Fibroblast of pulmonary artery (primary cell): ENCODE measurements at places on chromosomes 13 and 19.

- DNase-seq, result no peak
Measured at GRCh38 chr13:109963960-109964563, 177.7 kb upstream of the IRS2 start.

DNA sequence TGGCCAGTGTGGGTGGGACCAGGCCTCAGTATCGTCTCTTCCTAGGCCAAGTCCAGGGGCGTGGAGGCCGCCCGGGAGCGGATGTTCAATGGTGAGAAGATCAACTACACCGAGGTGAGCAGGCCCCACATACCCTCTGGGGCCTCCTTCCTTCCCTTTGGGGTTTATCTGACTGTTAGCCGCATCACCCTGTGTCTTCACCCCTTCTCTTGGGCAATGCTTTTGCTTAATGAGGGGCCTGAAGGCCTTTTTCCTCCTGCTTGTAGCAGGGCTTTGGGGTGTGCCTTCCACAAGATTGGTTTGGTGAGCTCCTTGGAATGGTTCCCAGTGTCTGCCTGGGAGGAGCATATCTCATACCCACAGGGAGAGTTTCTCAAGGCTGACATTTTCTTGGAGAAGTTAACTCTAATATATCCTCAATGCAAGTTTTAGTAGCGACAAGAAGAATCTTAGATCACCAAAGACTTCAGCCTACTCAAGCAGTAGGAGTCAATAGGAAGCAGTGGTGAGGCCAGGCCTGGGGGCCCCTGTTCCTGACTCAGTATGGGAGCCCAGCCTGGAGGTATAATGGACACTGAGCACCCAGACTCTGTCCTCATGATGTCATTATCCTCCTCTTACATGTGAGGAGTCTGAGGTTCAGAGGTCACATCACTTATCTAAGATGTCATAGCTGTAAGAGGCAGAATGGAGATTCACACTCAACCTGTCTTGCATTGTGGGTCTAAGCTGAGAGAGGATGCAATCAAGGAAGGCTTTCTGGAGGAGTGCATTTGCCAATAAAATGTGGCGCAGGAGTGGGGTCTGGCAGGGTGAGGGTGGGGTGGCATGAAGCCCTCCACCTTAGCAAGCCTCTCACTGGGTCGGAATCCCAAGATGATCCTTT is 2.0 kb downstream of the GPI start:
- peak; percentile 84 for DNase-seq

- DNase-seq, result no peak
Measured at GRCh38 chr13:31903111-31903815, 128.3 kb upstream of the FRY start.

GRCh38 chr13:80901111-80901510 is 560.2 kb upstream of the SPRY2 start:
- peak; percentile 80 for DNase-seq

DNA sequence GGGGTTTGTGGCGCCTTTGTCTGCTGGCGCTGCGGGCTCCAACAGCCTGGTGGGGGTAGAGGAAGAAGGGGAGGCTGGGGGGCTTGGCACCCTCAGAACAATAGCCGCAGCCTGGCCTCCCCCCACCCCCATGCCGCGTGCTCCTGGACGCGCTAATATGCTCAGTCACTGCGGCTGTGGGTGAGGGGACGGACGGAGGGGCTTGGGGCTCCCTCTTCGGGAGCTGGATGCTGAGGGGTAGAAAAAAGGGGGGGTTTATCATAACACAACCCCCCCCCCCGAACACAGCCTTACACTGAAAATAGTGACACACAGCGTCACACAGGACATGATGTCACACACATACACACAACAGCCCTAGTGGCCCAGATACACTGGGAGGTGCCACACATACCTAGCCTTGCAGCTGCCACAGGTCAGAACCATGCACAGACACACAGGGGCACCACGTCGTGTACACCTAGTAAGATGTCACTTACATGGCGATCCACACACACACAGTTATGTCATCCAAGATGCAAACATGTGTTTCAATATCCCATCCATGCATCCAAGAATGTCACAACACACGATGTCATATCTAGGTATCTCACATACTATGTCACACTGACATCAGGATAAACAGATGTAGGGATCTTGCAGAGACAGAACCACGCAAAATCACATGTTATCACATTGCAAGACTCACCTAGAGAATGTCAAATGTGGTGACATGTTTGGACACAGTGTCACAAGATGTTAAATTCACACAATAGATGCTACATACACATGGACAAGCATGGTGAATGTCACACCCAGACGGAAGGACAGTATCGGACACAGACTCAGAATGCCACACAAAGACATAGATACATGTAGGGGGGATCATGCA is 806 bp downstream of the MAST1 start:
- DNase-seq, result no peak

- DNase-seq, result no peak
Measured at GRCh38 chr13:98364647-98365046, 187.6 kb upstream of the RNF113B start.

- DNase-seq, result no peak
Measured at GRCh38 chr13:98467263-98467985, 109.5 kb downstream of the STK24 start.

DNA sequence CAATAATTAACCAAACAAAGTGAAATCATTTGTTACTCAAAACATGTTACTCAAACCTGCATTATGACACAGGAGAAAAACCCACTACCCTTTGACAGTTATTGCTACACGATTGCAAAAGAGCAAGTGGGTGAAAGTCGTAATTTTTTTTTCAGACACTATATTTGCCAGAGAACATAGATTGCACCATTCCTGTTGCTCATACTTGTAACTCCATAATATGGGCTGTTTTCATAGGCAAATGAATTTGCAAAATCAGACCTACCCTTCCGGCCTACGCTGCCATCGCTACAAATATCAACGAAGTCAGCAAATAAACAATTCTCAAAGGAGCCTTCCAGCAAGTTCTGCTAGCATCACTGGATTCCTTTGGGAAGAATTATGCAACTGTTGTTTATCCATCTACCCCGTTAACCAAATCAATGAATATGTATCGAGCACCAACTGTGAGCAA is 396.5 kb downstream of the IRS2 start:
- peak; percentile 30 for DNase-seq

DNA sequence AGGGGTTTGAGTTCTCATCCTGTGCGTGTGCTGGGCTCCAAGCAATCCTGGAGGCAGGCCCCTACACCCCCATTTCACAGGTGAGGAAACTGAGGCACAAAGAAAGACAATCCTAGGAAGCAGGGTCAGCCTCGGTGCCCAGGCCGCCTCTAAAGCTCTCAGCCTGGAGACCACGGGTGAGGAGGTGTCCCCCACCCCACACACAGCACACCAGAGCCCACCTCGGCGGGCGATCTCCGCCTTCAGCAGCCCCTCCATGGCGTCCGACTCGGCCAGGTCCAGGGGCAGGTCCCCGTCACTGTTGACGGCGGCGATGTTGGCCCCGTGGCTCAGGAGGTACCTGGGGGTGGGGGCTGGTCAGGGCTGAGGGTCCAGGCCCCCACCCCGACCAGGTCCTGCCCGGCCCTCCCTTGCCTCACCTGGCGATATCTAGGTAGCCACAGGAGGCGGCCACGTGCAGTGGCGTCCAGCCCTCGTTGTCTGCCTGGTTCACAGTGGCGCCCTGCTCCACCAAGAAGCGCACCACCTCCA is 5.1 kb downstream of the PPP1R12C start:
- DNase-seq, result no peak

- no peak for DNase-seq
Measured at GRCh38 chr13:113272701-113273181, 24.3 kb upstream of the LAMP1 start.

GRCh38 chr13:92864584-92865284 is 361.9 kb upstream of the GPC6 start:
- DNase-seq, result no peak

GRCh38 chr19:6529937-6530385 is 865 bp upstream of the TNFSF9 start:
- no peak for DNase-seq

DNA sequence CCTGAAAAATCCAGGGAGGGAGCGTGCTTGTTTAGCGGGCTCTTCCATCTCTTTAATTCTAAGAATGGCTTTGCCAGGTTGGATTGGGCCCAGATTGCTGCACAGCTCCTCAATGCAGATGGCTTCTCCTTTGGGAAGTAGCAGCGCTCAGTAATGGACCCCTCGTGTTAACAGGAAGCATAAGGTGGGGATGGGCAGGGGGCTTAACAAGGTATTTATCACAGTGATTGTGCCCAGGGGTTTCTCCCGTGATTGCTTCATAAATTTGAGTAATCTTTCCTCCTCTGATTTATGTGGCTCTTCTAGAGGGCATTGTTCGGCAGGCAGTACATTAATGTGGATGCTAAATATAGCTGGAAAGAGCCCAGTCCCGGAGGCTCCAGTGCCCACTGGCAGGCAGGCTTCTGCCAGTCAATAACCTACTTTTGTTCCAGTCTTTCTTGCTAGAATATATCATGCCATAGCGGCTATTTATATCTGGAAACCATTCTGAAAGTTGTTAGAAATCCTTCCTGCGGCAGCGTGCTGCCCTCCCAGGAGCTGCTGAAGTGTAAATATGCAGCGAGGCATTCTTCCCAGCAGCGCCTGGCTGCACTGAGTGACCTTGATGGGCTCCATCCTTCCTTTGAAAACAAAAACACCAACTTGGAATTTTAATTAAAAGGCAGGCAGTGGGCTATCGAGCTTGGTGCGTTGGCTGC is 65.0 kb downstream of the FGF9 start:
- no peak for DNase-seq

DNA sequence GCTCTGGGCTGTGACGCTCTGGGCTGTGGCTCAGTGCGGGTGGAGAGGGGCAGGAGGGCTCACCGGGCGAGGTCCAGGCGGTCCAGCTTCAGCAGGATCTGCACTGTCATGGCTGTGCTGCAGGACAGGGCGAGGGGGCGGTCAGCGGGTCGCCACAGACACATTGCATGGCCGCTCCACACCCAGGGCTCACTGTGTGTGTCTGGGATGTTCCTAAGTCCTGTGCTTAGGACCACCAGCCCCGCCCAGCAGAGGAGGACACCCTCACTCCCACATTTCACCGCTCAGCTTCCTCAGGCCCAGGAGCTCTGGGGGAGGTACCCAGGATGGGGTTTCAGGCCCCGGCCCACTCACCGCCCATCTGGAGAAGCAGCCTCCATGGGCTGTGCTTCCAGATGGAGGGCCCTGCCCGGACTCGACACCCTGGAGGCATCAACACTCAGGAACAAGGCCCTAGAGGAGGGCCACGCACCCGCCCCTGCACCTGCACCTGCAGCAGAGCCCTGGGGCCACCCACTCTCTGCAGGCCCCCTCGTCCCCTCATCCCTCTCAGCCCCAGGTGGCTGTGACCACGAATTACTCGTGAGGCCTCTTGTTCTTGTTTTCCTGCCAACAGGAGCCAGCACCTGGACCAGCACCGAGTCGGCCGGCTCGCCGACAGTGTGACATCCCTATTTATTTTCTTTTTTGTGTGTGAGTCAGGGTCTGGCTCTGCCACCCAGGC is 9.7 kb upstream of the CERS1 start:
- DNase-seq, result no peak

GRCh38 chr13:79531542-79532254 is 50.7 kb downstream of the NDFIP2 start:
- no peak for DNase-seq

GRCh38 chr19:34345947-34346351 is 19.0 kb upstream of the GPI start:
- DNase-seq, result peak; percentile 71

GRCh38 chr13:102208347-102208746 is 193.5 kb downstream of the FGF14 start:
- DNase-seq, result no peak

DNA sequence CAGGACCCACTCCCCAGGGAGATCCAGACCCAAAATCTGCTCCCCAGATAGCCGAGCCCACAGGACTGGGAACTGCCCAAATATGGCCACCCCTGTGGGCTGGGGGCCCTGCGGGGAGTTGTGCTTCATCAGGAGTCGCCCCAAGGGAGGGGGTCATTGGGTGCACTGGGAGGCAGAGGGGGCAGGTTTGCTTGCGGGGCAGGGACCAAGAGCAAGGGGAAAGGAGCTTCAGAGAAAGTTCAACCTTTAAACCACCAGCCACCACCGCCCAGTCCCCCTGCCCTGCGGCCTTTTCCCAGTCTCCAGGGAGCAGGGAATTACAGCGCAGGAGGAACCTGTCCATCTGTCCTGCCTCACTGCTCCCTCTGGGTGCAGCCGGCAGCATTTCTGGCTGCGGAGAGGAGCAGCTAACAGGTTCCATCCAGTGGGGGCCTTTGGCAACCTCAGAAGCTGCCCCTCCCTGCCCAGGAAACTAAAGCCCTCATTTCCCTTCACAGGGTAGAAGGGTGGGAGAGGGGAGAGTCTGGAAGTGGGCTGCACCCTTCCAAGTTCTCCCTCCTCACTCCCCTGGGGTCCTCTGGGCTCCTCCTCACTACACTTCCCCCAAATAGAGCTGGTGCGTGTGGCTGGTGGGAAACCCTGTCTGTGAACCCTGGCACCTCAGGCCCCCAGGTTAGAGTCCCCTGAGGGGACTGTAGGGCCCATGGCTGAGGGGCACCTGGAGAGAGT is 13.8 kb upstream of the ASF1B start:
- no peak for DNase-seq

- DNase-seq, result no peak
Measured at GRCh38 chr19:28831462-28831861, 381.5 kb downstream of the UQCRFS1 start.

GRCh38 chr13:42883142-42883541 is 101.8 kb downstream of the FAM216B start:
- peak; percentile 76 for DNase-seq

- no peak for DNase-seq
Measured at GRCh38 chr13:87100431-87100830, 570.7 kb upstream of the SLITRK5 start.

GRCh38 chr19:7744871-7745650 is 2.3 kb downstream of the CD209 start:
- no peak for DNase-seq

DNA sequence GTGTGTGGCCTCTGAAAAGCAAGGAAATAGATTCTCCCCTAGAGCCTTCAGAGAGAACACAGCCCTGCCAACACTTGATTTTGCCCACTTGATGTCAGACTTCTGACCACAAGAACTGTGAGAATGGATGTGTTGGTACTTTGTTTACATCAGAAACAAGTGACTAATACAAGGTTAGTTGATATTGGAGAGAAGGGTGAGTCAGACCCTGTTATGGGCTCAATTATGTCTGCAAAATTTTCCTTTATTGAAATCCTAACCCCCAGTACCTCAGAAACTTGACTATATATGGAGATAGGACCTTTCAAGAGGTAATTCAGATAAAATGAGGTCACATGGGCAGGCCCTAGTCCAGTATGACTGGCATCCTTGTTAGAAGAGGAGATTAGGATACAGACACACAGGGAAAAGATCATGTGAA is 226.7 kb downstream of the RFC3 start:
- DNase-seq, result peak; percentile 68

- no peak for DNase-seq
Measured at GRCh38 chr19:37957176-37957575, 50.2 kb downstream of the SIPA1L3 start.

- DNase-seq, result no peak
Measured at GRCh38 chr19:46367426-46367825, 20.5 kb downstream of the PPP5C start.

- no peak for DNase-seq
Measured at GRCh38 chr19:4444765-4445741, 12.5 kb downstream of the UBXN6 start.

- DNase-seq, result peak; percentile 12
Measured at GRCh38 chr19:39677961-39678889, 22.5 kb downstream of the LGALS16 start.
